Trophoblast cell (in vitro differentiated cells and primary cell): ENCODE measurements at places on chromosomes 12 and 14.
A peak's percentile ranks its signal among the peaks of the same experiment; 100 is the strongest.

DNA sequence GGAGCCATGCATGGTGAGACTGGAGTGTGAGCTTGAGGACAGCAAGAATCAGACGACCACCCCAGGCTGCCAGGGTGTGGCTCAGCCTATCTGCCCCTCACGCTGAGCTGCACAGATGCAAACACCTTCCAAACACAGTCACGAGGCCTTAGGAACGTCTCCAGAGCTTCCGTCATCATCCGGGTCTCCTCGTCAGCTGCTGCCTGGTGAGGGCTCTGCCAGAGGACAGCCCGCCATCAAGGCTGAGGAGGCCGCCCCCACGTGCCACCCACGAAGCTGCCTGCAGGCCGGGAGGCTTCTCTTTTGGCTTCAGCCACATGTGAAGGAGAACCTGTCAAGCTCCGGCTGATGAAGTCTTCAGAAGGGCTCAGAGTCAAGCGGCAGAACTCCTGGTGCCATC is 13.4 kb downstream of the DDX51 start:
- H3K36me3 ChIP-seq, result peaks cover 24% of the 10 kb centered on the region
- DNase-seq, result no peak
- no peaks in the 10 kb centered on the region for H3K27me3 ChIP-seq
- no peaks in the 10 kb centered on the region for H3K4me1 ChIP-seq

DNA sequence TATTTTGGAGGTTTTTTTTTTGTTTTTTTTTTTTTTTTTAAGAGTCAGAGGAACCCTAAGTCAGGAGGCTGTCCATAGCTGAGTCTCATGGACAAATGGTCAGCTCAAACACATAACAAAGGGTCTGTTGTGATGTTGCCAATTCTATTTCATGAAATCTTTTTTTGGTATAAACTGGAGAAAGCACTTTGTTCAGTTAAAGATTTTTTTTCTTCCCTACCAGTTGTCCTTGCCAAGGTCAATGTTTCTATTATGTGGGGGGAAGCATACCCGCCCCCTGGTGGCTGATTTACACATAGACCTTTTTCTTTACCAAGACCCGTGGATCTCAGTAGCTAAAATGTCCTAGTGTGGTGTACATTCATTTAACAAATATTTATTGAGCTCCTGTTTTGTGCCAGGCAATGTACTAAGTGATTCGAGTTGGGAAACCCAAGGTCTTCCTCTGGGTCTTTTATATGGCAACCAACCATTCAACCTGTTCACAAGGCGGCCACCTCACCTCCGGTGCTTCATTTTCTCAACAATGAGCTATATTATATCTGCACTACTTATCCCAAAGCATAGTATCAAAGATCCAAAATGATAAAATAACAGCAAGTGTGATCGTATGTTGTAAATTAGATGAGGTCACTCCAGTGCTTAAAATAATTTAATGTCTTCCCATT is 214.5 kb downstream of the PAH start:
- no peaks in the 10 kb centered on the region for H3K4me1 ChIP-seq
- no peak overlapping the region for H3K27ac ChIP-seq
- peak; percentile 69 for DNase-seq
- H3K36me3 ChIP-seq, result no peaks in the 10 kb centered on the region
- no peaks in the 10 kb centered on the region for H3K27me3 ChIP-seq

DNA sequence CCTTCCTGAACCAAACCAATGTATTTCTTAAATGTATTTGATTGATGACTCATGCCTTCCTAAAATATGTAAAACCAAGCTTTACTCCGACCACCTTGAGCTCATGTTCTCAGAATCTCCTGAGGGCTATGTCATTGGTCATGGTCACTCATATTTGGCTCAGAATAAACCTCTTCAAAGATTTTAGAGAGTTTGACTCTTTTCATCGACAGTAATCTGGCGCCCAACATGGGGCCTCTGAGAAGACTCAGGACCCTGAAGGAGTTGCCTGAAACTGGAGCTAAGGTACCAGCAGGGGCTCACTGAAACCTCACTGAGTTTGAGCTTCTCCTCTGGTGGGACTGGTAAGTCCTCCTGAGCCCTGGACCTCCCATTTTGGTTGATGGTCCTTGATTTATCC is 17.2 kb upstream of the PSMC1 start:
- no peak overlapping the region for H3K4me3 ChIP-seq
- H3K27ac ChIP-seq, result no peak overlapping the region

- DNase-seq, result no peak
- no peak overlapping the region for H3K27ac ChIP-seq
- no peaks in the 10 kb centered on the region for H3K36me3 ChIP-seq
- H3K4me1 ChIP-seq, result peaks cover 5% of the 10 kb centered on the region
- H3K27me3 ChIP-seq, result no peaks in the 10 kb centered on the region
Observed at GRCh38 chr14:95258754-95259593, 60.7 kb downstream of the CLMN start.
